ENCODE measurements at places on chromosomes 12 and 14.

GRCh38 chr12:11822081-11822834 lies 172.8 kb downstream of the ETV6 start:
- peak; percentile 68 for DNase-seq

DNA sequence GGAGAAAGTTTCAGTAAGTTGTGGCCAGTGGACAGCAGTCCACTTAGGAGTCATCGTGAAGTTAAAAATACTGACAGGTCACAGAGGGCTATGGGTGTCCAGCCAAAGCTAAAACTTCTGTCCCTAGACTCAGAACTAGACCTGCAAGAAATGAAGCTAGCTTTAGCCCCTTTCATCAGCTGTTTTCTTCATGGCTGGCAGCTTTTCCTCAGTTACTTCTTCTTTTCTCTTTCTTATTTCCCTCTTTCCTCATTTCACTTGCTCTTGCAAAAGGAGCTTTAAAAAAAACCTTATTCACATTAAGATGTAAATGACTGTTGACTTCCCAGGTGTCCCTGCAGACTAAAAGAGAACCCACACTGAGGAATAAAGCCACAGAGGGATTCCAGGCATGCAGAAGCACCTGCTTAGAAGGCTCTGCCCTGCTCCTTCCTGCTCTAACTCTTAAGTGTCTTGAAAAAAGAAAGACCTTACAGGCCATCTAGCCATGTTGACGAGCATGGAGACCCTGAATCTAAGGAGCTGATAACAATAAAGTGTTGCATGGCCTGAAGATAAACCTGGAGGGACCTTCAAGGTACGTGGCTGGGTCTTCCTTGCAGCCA lies 69.7 kb upstream of the CCND2 start:
- DNase-seq, result no peak

GRCh38 chr14:79417961-79418360 lies 793.3 kb downstream of the DIO2 start:
- no peak for DNase-seq

GRCh38 chr12:1488908-1489381 lies 105.4 kb downstream of the FBXL14 start:
- no peak for DNase-seq

DNA sequence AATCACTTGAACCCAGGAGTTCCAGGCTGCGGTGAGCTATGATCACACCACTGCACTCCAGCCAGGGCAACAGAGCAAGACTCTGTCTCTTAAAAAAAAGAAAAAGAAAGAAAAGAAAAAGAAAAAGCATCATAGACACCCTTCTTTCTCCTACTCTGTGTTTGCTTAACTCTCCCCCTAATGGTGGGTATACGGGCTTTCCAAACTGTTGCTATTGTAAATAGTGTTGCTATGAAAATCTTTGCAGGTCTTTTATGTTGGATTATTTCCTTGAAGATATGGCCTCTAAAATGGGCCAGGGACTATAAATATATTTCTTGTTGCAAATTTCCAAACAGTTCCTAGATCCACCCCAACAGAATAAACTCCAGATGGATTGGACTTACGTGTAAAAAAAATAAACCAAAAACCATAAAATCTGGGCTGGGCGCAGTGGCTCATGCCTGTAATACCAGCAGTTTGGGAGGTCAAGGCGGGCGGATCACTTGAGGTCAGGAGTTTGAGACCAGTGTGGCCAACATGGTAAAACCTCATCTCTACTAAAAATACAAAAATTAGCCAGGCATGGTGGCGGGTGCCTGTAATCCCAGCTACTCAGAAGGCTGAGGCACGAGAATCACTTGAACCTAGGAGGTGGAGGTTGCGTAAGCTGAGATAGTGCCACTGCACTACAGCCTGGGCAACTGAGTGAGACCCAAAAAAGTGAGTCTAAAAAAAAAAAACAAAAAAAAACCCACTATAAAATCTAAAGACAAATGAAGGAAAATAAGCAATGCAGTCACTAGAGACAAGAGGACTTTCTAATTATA lies 25.9 kb downstream of the NFKBIA start:
- DNase-seq, result no peak

DNA sequence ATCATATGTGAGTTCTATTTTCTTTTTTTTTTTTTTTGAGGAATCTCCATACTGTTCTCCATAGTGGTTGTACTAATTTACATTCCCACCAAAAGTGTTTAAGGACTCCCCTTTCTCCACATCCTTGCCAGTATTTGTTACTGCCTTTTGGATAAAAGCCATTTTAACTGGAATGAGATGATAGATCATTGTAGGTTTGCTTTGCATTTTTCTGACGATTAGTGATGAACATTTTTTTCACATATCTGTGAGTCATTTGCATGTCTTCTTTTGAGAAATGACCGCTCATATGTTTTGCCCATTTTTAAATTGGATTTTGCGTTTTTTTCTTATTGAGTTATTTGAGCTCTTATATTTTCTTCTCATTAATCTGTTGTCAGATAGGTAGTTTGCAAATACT lies 394.8 kb downstream of the LRFN5 start:
- DNase-seq, result no peak

DNA sequence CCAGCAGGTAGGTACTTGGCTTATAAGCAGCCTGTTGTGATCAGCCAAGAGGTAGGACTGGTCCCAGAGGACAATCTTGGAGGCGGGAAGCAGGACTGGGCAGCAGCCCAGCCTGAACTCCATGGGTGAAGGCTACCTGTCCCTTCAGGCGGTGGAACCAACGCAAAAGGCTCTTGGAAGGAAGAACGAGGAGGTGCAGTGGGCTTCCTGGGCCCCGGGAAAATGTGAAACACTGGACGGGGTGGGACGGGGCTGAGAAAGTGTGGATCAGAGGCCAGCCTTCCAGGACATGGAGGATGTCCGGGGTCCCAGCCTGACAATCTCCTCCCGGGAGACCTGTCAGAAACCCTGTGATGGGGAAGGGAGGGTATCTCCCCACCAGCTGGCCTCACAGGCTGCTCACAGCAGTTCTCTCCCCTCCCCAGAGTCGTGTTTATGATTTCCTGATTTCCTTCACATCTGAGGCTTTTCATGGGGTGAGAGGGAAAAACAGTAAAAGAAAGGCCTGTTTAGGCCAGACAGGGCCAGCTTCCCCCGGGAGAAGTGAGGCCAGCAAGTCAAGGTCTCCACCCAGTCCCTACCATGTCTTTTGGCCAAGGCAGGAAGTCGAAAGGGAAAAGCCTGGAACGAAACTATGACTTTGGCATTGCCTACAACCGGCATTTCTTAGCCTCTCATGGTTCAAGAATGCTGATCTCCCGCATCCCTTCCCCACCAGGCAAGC lies 11.3 kb downstream of the CMKLR1 start:
- DNase-seq, result no peak

- no peak for DNase-seq
Observed at GRCh38 chr12:81617915-81618314, 141.2 kb downstream of the PPFIA2 start.

DNA sequence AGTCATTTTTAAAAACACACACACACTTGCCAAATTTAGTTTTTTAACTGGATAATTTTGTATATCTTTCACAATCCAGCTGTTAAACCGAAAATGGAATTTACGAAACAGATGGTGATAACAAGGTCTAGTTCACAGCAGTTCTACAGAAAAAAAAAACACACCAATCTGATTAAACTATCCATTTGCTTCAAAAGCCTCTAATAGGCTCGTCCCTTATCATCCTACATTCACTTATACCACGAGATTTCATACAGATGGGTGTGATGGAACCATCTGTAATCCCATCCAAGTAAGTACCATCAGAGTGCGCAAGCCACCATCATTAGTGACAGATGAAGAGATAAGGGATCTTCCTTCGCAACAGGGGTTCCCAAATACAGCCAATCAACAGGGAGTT lies 20.1 kb downstream of the GCH1 start:
- DNase-seq, result no peak

GRCh38 chr14:31449971-31450610 lies 7.2 kb downstream of the DTD2 start:
- peak; percentile 39 for DNase-seq

- peak; percentile 81 for DNase-seq
Observed at GRCh38 chr12:94147991-94148738, at the start of gene PLXNC1. Gene PLXNC1, plus strand, starts transcription at chr12:94148577. Its CDS starts 395 bp downstream, at chr12:94148972.
